Astrocyte (in vitro differentiated cells and primary cell): ENCODE measurements at places on chromosomes 3 and 15. TPM values are rescaled to one million over a fixed set of nuclear protein-coding genes. Genes with fewer than 3 reads are reported as not detected.

LRTM1 gene
- total RNA-seq, result not detected in 2 replicates

IL17RD gene
- total RNA-seq, result 8.7 and 13.0 TPM in 2 replicates

CCDC33 gene
- total RNA-seq, result 0.41 and 0.96 TPM in 2 replicates

LRRN1 gene
- total RNA-seq, result 17.4 and 35.6 TPM in 2 replicates

ANP32A gene
- 121 and 138 TPM in 2 replicates for total RNA-seq

MKRN3 gene
- not detected in 2 replicates for total RNA-seq

IQCB1 gene
- 13.1 and 13.8 TPM in 2 replicates for total RNA-seq

KNG1 gene
- total RNA-seq, result not detected in 2 replicates

PLA2G4D gene
- not detected in 2 replicates for total RNA-seq

DUOX1 gene
- total RNA-seq, result 0.07 and 0.26 TPM in 2 replicates

ADAMTS17 gene
- total RNA-seq, result 0.14 and 0.27 TPM in 2 replicates

RBMS3 gene
- total RNA-seq, result 32.3 and 33.0 TPM in 2 replicates

NPTN gene
- 281 and 305 TPM in 2 replicates for total RNA-seq

LTF gene
- total RNA-seq, result not detected in 2 replicates

MESP2 gene
- not detected in 2 replicates for total RNA-seq

PLCH1 gene
- 0.65 and 1.2 TPM in 2 replicates for total RNA-seq

OR5K4 gene
- total RNA-seq, result not detected in 2 replicates

ZDHHC23 gene
- total RNA-seq, result 0.67 and 0.68 TPM in 2 replicates

SMCO1 gene
- not detected in 2 replicates for total RNA-seq

SLC22A13 gene
- 0.72 and 1.8 TPM in 2 replicates for total RNA-seq

RPL39L gene
- 6.5 and 7.6 TPM in 2 replicates for total RNA-seq

C15orf61 gene
- 4.3 and 4.7 TPM in 2 replicates for total RNA-seq

SH3GL3 gene
- total RNA-seq, result 2.5 and 2.7 TPM in 2 replicates

CASR gene
- not detected in 2 replicates for total RNA-seq

DNAJB8 gene
- not detected in 2 replicates for total RNA-seq
